Amniotic stem cell (primary cell): ENCODE measurements at places on chromosomes 12 and 14.
A peak's percentile ranks its signal among the peaks of the same experiment; 100 is the strongest.

GRCh38 chr12:96140174-96140573 lies 54.0 kb upstream of the ELK3 start:
- DNase-seq, result peak; percentile 20

DNA sequence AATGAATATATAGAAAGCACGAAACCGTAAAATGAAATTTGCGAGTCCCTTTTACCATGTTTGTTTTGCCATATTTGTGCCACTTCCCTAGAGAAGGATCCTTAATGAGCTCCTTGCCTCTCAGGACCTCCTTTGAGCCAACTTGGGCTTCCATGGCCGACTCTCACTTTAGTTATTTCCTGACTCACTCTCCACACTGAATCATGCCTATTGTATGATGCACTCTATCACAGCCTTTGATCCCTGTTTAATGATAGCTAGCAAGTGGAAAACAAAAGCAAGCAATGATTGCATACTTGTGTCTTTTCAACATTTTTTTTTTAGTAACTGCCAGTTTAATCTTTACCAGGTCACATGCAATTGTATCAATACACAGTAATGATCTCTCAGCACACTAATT lies 153.2 kb downstream of the CCER1 start:
- DNase-seq, result no peak

GRCh38 chr14:33150666-33151428 lies 212.2 kb downstream of the NPAS3 start:
- DNase-seq, result no peak

GRCh38 chr14:89293314-89293916 lies 123.6 kb downstream of the FOXN3 start:
- no peak for DNase-seq

- no peak for DNase-seq
These were observed 202.5 kb downstream of the CALM1 start for GRCh38 chr14:90599339-90599738.

GRCh38 chr12:53752621-53753020 lies 842 bp upstream of the CISTR start:
- no peak for DNase-seq

DNA sequence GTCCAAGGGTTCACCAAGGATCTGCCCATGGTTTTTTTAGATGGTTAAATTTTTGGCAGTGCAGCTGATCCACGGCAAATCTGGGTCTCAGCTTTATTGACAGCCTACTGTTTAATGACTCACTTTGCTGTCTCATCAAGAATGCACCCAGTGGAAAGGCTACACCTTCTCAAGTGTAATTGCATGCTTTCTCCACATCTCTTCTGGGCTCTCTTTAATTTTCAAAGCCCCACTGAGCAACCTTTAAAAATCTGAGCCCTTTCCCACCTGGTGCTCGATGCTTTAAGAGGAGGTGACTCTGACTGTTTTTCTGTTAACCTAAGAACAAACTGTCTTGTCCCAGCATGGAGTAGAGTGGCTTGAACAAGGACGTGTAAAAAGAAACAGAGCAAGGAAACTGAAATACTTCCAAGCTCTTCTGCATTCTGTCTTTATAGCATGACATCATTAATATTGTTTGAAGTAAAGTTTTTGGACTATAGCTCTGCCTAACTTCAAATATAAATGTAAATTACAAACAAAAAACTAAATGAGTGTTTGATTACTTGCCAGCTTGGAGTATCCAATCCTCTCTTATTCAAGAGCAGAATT lies 214.2 kb upstream of the KRR1 start:
- no peak for DNase-seq

DNA sequence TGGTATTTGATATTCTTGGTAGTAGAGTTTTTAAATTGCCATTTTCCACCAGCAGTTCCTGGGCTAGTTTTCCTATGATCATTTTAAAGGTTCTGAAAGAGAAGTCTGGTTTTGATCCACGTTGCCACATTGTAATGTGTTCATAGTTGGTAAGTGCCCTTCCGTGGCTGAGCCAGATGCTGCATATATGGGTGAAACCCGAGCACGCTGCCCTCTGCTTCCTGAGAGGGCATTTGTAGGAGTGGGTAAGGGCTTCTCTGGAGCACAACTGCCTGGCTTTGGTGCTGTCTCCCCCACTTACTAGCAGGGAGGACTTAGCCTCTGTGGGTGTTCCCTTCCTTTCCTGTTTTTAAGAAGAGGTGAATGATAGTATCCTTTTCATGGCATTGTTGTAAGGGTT lies 7.1 kb downstream of the SNRNP35 start:
- DNase-seq, result no peak

DNA sequence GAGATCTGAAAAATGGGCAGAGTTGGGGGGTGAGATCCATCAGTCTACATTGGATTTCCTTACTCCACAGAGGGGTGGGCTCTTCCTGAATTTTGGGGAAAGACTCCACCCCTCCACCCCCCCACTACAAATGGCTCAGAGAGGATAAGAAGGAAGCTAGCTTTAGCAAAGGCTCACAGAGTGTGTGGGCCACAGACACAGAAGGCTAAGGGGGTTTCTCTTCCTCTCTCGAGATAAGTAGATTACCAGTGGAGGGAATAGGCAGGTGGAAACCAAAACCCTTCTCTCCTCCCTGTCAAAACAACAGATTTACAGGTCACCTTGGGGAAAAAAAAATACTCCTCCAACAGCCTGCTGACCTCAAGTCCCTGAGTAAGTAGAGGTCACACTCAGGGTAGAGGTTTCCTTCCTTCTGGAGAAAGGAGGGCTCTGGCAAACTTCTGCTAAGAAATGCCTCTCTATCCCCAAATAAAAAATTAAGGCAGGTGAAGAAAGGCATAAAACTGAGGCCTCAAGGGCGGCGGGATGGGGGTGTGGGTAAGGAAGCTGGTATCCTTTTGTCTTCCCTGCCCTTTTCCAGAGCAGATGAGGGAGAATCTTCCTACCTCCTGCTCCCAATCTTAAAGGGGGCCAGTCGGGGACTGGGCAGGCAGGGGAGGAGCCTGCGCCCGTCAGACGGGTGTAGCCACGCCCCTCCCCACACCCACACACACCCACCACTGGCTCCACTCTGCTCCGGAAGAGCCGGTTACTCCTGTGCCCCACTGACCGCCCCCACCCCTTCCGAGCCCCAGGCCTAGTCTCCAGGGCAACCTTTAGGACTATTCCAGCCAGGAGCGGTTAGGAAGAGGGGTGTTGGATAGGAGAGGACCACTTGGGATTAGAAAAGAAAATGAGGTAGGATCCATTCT lies 1.9 kb upstream of the BAZ2A start:
- no peak for DNase-seq

DNA sequence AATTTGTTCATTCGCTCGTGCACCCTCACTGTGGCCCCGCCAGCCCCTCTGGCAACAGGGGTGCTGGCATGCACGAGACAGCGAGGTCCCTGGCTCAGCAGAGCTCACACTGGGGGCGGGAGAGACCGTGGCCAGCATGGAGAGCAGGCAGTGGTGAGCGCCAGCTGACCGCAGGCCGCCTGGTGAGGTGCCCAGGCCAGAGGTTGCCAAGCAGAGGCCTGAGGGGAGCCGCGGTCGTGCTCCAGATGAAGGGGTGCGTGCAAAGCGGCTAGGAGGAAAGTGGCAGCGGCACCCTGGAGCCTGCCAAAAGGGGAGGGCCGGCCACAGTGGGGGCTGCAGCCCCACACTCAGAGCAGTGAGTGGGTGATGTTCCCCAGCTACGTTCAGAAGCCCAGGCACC lies 56.1 kb downstream of the CDC42BPB start:
- no peak for DNase-seq

DNA sequence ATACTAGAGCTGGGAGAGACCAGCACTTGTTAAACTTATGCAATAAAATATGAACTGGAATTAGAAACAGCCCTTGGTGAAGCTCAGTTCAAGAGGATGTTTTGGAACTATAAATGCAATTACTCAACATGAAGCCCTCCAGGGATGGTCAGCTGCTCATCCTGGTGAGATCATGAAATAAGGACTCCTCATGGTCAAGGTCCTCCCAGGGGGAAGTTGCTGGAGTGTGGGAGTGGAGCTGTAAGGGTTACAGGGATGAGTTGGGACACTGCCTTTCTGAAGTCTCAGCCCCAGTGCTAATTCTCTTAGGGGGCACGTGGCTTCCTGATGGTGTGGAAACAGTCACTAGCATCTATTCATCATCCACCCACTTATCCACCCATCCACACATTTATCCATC lies 301.7 kb upstream of the SFSWAP start:
- DNase-seq, result no peak

DNA sequence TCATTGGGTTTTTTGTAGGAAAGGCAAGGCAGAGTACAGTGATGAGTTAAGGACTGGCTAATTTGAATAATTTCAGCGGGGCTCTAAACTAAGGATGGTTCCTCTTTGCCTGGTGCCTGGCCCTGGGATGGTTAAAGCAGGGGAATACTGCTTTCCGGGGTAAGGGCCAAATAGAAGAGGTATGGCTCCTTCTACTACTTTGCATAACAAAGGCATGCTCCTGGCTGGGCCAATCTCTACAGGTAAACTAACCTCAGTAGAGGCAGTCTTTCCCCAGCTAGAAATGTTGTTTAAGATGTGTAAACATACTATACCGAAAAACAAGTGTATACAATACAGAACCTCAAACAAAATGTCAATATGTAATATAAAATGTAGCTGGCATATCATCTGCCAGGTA lies 1239.0 kb downstream of the SLC16A7 start:
- DNase-seq, result no peak

DNA sequence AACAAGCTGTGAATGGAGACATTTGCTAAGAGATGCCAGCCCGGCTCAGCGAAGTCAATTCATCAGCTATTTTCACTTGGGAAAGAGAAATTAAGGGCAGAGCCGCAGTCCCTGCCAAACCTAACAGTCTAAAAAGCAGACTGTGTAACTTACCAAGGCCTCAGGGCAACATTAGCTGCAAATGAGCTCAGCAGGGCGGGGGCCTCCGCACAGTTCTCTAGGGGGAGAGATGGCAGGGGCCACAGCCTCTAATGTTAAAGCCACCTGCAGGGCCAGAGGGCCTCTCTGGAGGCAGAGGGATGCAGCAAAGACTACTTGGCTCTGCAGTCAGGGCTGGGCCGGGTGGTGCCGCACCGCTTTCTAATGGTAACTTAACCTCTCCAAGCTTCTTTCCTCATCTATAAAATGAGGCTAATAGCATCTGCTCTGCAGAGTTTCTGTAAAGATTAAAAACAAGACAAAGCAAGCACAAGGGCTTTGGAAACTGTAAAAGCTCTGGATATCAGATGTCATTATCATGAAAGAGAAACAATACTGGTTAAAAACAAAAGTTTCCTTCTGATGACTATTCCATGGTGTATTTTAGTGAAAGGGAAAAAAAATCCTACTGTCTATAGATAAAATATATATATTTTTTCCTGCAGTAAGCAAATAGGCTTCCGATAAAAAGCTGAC lies 13.4 kb upstream of the GPRC5A start:
- no peak for DNase-seq

- DNase-seq, result no peak
These were observed 70.9 kb downstream of the TRIM9 start for GRCh38 chr14:51023964-51024363.

- DNase-seq, result no peak
These were observed 96.6 kb downstream of the SUDS3 start for GRCh38 chr12:118472940-118473339.

GRCh38 chr14:102417001-102417431 lies 54.3 kb downstream of the TECPR2 start:
- DNase-seq, result no peak

- no peak for DNase-seq
These were observed 26.5 kb downstream of the PLEKHH1 start for GRCh38 chr14:67559639-67560038.

DNA sequence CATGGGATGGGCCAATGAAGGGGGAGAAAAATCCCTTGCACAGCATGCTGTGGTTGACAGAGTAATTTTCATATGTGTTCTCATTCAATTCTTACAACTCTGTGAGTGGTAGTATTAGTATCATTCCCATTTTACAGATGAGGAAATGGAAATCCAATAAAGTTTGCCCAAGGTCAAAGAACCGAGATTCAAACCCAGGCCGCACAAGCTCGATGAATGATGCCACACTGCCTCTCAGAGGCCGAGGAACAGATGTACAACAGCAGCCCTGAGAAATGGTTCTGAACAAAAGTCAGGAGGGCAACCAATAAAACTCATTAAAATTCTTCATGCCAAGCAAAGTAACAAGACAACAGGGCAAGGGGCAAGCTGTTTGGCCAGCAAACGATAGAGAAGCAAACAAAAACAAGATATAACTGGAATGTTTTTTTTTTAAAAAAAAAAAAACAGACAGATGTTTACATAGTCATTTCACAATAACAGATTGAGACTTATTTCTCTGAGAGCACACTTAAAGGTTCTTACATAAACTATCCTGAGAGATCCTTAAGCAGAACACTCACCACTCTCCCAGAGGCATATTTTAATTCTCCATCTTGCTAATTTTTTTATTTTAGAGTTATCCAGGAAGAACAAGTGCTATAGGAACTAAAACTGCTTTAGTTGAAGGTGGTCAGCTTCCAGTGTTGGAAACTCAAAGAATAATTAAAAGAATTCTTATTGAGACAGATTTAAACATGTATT lies 85.8 kb downstream of the EXOC5 start:
- DNase-seq, result no peak

DNA sequence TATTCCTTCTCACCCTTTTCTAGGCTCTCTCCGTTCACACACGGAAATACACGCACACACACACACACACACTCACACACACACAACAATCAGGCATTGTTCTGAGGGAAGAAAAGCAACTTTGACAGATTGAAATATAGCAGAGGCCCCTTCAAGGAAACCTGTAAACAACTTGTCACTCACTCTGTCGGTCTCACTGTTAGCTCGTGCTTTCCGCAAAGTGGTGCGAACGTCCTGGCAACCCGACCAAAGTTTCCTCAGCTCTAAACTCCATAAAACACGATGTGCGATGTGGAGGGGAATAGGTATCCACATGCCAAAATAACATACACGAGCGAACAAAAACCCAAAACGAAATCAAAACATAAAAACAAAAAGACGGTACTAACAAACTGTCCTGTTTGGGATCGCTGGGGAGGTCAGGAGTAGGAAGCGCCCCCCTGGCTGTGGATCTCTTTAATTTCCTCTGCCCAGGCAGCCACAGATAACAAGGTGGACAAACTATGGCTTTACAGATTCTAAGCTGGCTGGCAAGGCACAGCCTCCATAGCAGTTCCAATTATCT lies 822 bp upstream of the SOX5 start:
- DNase-seq, result no peak

DNA sequence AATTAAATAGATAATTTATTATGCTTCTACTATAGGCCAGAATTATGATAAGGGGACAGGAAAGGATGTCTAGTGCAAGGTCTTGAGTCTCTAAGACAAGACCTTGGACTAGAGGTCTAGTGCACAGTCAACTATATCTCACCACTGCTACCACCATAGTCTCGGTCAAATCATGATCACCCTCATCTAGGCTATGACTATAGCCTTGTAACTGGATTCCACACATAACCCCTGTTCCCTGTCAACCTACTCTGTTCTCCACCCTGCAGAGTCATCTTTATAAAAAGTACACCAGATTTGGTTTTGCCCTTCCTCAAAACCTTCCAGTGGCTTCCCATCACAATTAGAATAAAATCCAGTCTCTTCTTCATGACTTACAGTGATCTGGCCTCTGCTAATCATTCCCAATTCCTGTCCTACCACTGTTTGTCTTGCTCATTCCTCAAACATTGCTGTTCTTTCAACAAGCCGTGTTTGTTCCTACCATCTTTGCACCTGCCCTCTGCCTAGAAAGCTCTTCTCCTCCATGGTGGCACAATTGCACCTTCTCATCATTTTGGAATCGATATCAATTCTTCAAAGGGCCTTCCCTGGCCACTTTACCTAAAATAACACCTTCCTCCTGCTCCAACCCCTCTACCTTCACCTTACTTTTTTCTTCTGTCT lies 169.4 kb downstream of the FOXN3 start:
- no peak for DNase-seq
